ENCODE measurements at places on chromosomes 12 and 14. TPM values are rescaled to one million over a fixed set of nuclear protein-coding genes. Genes with fewer than 3 reads are reported as not detected.

GLS2 gene
- total RNA-seq, result 4.8 TPM

CFAP251 gene
- total RNA-seq, result 8.2 TPM

SLC39A2 gene
- total RNA-seq, result not detected

KMT2D gene
- 114 TPM for total RNA-seq

P3H3 gene
- 7.0 TPM for total RNA-seq

C12orf50 gene
- total RNA-seq, result not detected

RPGRIP1 gene
- total RNA-seq, result 1.1 TPM

TSPAN19 gene
- 6.6 TPM for total RNA-seq

P2RX2 gene
- total RNA-seq, result 0.56 TPM

DHRS2 gene
- total RNA-seq, result 1.2 TPM

C1RL gene
- 80.5 TPM for total RNA-seq

SLC25A21 gene
- total RNA-seq, result 0.38 TPM

G2E3 gene
- 14.3 TPM for total RNA-seq

BEGAIN gene
- 1.3 TPM for total RNA-seq

PTCSC3 gene
- total RNA-seq, result 1.5 TPM

SOAT2 gene
- total RNA-seq, result not detected

RFX4 gene
- not detected for total RNA-seq

IFNG-AS1 gene
- total RNA-seq, result not detected

HOXC11 gene
- total RNA-seq, result not detected

ANO2 gene
- 22.2 TPM for total RNA-seq

GARIN6 gene
- total RNA-seq, result not detected

GALNT9 gene
- not detected for total RNA-seq

PTPRB gene
- total RNA-seq, result 91.4 TPM

CACNA1C gene
- total RNA-seq, result 8.4 TPM

GLIPR1L2 gene
- 0.68 TPM for total RNA-seq

CD27 gene
- total RNA-seq, result 2.3 TPM

SYCP3 gene
- total RNA-seq, result 0.71 TPM

PTPN21 gene
- 47.6 TPM for total RNA-seq

LMNTD1 gene
- 2.6 TPM for total RNA-seq

KCNMB4 gene
- 4.5 TPM for total RNA-seq

FLVCR2 gene
- total RNA-seq, result 42.4 TPM

COX14 gene
- 68.0 TPM for total RNA-seq

TCL1B gene
- total RNA-seq, result not detected

CCDC38 gene
- total RNA-seq, result 0.24 TPM

ADAMTS20 gene
- not detected for total RNA-seq

ADCK1 gene
- 7.4 TPM for total RNA-seq

CNTN1 gene
- total RNA-seq, result 12.3 TPM

SERPINA1 gene
- total RNA-seq, result 994 TPM
